ENCODE measurements at places on chromosomes 1 and 21. TPM values are rescaled to one million over a fixed set of nuclear protein-coding genes. Genes with fewer than 3 reads are reported as not detected.

BTG2 gene
- polyA plus RNA-seq = 27.3 TPM

KCNN3 gene
- polyA plus RNA-seq = 0.14 TPM

LY9 gene
- 0.73 TPM for polyA plus RNA-seq

TMEM234 gene
- 10.4 TPM for polyA plus RNA-seq

ZMPSTE24 gene
- 14.4 TPM for polyA plus RNA-seq

SDC3 gene
- 4.3 TPM for polyA plus RNA-seq

ST6GALNAC5 gene
- 0.20 TPM for polyA plus RNA-seq

PEX10 gene
- 19.7 TPM for polyA plus RNA-seq

BEST4 gene
- polyA plus RNA-seq = 0.26 TPM

XPR1 gene
- polyA plus RNA-seq = 3.9 TPM

RPE65 gene
- not detected for polyA plus RNA-seq

TRIM62 gene
- polyA plus RNA-seq = 4.6 TPM

SOAT1 gene
- polyA plus RNA-seq = 1.5 TPM

VAV3 gene
- polyA plus RNA-seq = 35.5 TPM

RGS13 gene
- 0.22 TPM for polyA plus RNA-seq

LYPD8 gene
- not detected for polyA plus RNA-seq

CCDC30 gene
- 0.35 TPM for polyA plus RNA-seq

WNT2B gene
- 2.2 TPM for polyA plus RNA-seq

SLC25A34 gene
- 2.7 TPM for polyA plus RNA-seq

BGLAP gene
- polyA plus RNA-seq = 0.41 TPM

KPRP gene
- 0.44 TPM for polyA plus RNA-seq

HRNR gene
- polyA plus RNA-seq = 0.01 TPM

TNFAIP8L2 gene
- 1.6 TPM for polyA plus RNA-seq

PRDM16 gene
- polyA plus RNA-seq = 0.15 TPM

VANGL2 gene
- polyA plus RNA-seq = 6.8 TPM

Measured in esophagus (tissue), 2 donors.